Activated CD8-positive, alpha-beta memory T cell treated with anti-CD3 and anti-CD28 coated beads, Interleukin-2, amount 10 ng/mL, durations not matched to agents 7 days and 5 days (primary cell): ENCODE measurements at places on chromosomes 16 and 17. TPM values are rescaled to one million over a fixed set of nuclear protein-coding genes. Genes with fewer than 3 reads are reported as not detected.

The HYDIN gene
- not detected for total RNA-seq

The KRTAP4-6 gene
- not detected for total RNA-seq

GRCh38 chr17:66304304-66305174 is 2.1 kb downstream of the PRKCA start:
- peak; percentile 49 for DNase-seq

GRCh38 chr17:42399121-42399520 is 10.9 kb upstream of the STAT3 start:
- no peak for DNase-seq

DNA sequence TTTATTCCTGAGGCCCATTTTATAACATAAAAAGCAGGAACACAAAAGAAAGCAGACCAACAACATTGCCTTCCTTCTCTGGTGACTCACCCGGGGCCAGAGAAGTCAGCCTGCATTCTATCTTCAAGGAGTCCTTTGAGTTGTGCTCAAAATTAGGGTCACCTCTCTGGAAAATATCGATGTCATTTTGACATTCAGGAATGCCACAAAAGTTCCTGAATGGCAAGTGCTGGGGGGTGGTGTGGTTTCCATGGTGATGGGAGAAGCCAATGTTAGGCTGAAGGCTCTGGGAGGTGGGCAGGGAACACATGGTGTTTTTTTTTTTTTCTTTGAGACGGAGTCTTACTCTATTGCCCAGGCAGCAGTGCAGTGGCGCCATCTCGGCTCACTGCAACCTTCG is 159.6 kb downstream of the HAPSTR1 start:
- no peak for DNase-seq

GRCh38 chr17:71710816-71711215 is 410.0 kb upstream of the SOX9 start:
- DNase-seq: no peak

GRCh38 chr17:50926523-50926922 is 60.4 kb upstream of the TOB1 start:
- peak; percentile 85 for DNase-seq

GRCh38 chr16:86709902-86710601 is 131.7 kb downstream of the FOXL1 start:
- DNase-seq: no peak

The CHST6 gene
- 0.05 TPM for total RNA-seq

The FOXL1 gene
- total RNA-seq: not detected

DNA sequence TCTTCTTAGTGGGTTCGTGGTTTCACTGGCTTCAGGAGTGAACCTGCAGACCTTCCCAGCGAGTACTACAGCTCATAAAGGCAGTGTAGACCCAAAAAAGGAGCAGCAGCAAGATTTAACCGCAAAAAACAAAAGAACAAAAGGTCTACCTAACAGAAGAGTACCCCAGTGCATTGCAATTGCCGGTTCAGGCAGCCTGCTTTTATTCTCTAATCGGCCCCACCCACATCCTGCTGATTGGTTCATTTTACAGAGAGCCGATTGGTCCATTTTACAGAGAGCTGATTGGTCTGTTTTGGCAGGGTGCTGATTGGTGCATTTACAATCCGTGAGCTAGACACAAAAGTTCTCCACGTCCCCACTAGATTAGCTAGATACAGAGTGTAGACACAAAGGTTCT is 2.0 kb upstream of the ARRB2 start:
- DNase-seq: peak; percentile 86

DNA sequence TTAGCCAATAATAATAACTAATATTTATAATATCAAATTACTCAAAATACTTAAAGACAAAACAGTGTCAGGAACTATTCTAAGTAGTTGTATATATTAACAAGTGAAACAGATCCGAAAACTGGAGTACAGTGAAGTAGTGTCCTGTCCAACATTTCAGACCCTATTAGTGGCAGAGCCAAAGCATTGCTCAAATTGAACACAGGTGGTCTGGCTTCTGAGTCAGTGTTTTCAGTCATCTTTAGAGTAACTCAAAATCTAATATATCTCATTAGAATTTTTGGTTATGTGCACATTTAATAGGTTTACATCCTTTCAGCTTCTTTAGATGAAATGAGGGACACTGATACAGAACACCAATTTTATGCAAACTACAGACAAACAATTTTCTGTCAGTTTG is 652.5 kb downstream of the CDH11 start:
- DNase-seq: no peak

- DNase-seq: peak; percentile 57
Measured at GRCh38 chr16:30166202-30166902, 17.1 kb upstream of the CORO1A start.

GRCh38 chr17:17694169-17695081 is 13.2 kb downstream of the RAI1 start:
- DNase-seq: peak; percentile 81

GRCh38 chr16:70433458-70434103 is 5.3 kb downstream of the ST3GAL2 start:
- no peak for DNase-seq

DNA sequence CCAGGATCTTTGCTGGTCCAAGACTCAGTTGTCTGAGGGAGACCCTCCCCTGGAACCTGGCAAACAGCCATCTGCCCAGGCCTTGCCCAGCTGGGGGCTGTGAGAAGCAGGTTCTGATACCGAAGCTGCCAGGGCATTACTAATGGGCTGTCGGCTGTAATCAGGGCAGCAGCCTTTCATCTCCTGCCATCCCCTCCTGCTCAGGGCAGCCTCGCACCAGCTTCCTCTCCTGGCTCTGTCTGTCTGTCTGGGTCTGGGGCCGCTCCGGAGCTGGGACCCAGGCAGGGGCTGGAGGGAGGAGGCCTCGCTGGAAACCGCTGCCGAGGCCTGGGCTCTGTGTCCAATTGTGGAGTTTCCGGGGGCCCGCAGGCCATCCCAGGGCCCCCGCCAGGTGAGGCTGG is 21.6 kb upstream of the BRD7 start:
- DNase-seq: no peak

GRCh38 chr16:84467256-84467655 is 37.2 kb downstream of the MEAK7 start:
- DNase-seq: no peak

GRCh38 chr17:77802811-77803220 is 155.7 kb upstream of the TNRC6C start:
- DNase-seq: no peak

DNA sequence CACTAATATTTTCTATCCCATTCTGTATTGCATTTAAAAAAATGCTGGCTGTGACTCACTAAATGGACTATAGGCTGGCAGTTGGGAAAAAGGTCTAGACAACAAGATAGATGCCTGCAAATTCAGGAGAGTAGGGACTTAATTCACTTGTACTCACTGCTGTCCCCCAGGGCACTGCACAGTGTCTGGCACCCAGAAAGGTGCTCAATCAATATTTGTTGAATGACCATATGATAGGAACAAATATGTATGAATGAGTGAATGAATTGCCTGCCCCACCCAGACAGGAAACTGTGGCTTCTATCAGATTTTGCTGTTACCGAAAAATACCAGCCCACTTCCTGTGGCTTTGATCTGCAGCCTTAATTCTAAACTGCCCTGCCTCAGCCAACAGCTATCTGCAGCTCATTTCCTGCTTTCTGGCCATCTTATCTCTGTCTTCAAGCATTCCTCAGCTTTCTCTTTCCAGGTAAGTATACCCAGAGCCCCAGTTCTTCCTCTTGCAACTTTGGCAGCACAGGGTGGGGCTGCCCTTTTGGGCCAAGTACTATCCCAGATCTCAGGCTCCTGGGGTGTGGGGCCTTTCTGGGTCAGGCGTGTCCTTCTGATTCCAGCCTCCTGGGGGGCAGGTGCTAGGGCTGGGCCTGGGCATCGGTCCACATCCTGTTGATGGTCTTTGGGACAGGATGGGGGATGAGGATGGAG is 15.3 kb upstream of the TNS4 start:
- peak; percentile 93 for DNase-seq

DNA sequence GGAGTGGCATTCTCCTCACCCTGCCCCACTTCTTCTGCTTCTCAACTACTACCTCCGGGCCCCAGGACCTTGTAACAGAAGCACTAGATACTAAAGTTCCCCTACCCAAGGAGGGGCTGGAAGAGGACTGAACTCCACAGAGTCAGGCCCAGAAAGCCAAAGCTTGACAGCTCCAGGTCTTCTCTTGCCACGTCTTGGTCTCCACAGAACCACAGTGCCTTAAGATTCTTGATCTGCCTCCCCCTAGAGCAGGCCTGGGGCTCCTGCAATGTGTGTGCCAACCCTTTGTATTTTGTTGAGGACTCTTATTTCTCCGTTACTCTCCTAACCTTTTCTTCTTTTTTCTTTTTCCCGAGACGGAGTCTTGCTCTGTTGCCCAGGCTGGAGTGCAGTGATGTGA is 4.0 kb downstream of the SLC16A13 start:
- DNase-seq: no peak

- DNase-seq: no peak
Measured at GRCh38 chr16:80610481-80611156, 69.8 kb downstream of the DYNLRB2 start.

The ABCC11 gene
- total RNA-seq: not detected

The B3GNT9 gene
- 5.6 TPM for total RNA-seq

GRCh38 chr17:673200-673681 is 41.4 kb downstream of the VPS53 start:
- DNase-seq: no peak

- DNase-seq: no peak
Measured at GRCh38 chr16:50593410-50594150, 45.4 kb downstream of the NKD1 start.

DNA sequence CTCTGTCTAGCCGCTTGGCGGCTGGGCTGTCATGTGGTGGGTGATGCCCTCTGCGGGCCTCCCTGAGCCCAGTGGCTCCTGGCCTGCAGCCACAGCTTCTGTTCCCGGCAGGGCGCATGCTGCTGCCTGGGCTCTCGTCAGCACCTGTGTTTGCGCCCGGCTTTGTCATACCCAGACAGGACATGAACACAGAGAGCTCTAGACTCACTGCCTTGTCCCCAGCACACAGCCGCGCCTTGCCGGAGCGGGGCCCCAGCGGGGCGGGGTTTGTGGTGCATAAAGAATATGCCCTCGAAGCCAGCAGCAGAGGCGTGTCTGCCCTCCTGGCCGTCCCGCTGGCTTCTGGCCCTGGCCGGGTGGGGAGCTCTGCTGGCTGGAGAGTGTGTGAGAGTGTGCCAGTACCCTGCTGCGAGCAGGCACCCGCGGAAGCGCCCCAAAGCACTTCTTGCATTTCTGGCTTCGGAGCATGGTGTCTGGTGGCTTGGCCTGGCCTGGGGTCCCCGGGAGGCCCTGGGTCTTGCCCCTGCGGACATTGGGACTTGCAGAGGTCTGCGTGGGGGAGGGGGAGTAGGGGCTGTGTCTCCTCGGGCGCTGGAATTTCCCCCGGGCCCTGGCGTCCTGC is 14.4 kb downstream of the ASPSCR1 start:
- no peak for DNase-seq

DNA sequence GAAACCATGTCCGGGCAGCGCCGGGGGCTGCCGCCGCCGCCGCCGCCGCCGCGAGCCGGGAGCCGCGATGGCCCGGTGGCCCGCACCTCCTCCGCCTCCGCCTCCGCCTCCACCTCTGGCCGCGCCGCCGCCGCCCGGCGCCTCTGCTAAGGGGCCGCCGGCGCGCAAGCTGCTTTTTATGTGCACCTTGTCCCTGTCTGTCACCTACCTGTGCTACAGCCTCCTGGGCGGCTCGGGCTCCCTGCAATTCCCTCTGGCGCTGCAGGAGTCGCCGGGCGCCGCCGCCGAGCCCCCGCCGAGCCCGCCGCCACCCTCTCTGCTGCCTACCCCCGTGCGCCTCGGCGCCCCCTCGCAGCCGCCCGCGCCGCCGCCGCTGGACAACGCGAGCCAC is 587 bp downstream of the HS3ST4 start:
- no peak for DNase-seq

The NHLRC4 gene
- 1.2 TPM for total RNA-seq

GRCh38 chr17:48187872-48188608 is 80.5 kb downstream of the SNX11 start:
- DNase-seq: no peak

The MT1H gene
- not detected for total RNA-seq

The APOH gene
- not detected for total RNA-seq

DNA sequence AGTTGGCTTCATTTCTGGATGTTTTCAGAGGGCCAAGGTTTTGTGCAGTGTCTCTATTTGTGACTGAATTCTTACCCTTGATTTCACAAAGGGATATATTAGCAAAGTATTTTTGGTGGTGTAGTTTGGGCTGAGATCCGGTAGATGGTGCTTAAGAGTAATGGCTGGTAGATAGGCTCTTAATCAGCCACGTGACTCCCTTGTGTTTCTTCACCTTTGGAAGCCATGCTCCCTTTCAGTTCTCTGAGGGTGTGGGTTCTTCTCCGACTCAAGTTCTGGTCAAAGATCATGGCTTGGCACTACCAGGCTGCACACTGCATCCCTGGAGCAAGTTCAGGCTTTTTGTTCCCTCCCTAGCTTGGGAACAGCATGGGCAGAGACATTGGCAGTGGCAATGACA is 887.3 kb downstream of the CDH8 start:
- DNase-seq: no peak

The MYO1C gene
- 58.4 TPM for total RNA-seq

DNA sequence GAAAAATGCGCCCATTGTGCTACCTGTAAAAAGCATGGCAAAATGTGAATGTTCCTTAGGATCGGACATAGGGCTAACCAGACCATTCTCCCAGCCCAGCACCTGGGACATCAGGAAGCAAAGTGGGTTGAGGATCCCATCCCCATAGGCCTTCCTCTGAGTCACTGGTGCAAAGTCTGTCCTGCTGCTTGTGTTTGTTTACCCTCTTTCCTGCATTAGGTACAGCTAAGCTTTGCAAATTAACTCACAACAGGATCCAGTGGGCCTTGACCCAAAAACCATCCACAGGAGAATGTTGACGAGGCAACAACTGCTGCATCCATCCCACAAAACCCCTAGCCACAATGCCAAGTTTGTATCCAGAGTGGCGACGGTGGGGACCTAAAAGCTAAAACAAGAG is 106.2 kb downstream of the GRIN2A start:
- DNase-seq: no peak

DNA sequence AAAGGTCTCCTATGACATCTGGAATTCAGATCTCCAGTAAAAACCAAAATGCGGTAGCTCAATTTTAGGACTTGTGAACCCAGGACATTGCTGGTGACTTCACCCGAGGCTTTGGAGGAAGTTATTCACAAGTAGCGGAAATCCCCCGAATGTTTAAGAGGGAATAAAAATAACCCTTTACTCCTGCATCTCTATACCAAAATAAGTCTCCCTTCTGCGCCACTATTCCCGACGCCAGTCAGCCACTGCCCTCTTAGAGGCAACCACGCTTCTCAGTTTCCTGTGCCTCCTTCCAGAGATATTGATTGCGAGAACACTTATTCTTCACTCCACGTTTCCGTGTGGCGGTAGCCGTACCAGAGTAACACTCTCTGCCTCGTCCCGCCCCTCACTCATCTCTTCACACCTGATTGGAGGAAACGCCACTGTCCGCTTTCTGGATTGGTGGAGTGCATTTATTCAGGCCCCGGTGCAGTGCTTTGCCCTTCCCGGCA is 27.4 kb downstream of the EMP2 start:
- peak; percentile 54 for DNase-seq

- DNase-seq: no peak
Measured at GRCh38 chr17:65085397-65085796, 28.9 kb upstream of the GNA13 start.

The KRT36 gene
- not detected for total RNA-seq
